Posterior vena cava (tissue), 2 donors: ENCODE measurements at places on chromosomes 7 and 10.

GRCh38 chr7:135980665-135981180 is 3.6 kb upstream of the MTPN start:
- DNase-seq = no peak

DNA sequence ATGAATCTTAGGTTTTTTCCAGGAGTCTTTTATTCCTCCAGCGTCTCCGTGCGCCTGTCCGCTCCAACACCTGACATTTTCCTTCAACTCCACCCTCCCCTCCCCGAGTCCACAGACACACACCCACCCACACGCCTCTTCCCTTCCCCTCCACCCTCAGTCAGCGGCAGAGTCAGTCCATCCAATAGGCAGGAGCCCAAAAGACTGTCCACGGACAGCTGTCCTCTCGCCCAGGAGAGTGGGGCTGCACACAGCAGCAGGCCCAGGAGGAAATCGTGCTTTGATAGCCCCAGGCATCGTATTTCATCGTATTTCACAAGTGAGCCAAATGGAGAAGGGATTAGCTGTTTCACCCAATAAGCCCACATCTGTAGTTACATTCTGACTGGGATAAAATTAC is 285.1 kb downstream of the ZEB1 start:
- no peak for DNase-seq

GRCh38 chr10:86652361-86653202 is 1.8 kb upstream of the OPN4 start:
- DNase-seq = peak; percentile 52

DNA sequence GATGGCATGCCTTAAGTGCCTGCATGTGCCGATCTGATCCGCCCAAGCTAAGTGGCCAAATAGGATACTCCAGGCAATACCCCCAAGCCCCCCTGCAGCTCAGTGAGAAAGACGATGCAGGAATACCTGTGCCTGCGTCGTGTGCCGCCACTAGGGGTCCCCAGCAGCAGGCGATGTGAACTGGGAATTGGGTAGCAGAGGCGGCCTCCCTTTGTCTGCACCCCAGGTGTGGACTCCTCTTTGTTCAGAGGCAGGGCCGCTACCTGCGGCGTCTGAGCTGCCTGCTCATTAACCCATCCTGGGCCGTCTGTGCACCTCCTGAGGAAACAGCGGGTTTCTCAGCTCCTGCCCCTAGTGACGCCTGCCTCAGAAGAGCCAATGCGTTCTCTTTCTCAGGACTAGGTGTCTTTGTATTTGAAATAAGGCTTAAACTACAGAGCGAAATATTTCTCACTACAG is 4.8 kb upstream of the CHN2 start:
- DNase-seq = peak; percentile 83

DNA sequence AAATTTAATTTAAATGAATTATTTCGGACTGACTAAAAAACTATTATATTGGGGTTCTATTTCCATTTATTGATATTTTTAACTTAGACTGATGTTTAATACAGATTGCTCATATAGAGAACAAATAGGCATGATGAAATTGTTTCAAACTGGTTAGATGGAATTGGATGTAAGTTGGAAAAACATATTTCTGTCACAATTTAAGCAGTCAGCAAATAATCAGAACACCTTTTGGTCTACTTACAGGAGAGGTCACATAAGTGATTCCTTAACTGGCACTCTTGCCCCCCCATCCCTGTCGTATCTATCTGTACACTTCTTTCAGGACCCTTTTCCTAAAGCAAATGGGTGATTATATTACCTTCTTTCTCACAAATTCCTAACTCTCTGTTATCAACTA is 138.4 kb downstream of the PLXDC2 start:
- no peak for DNase-seq

DNA sequence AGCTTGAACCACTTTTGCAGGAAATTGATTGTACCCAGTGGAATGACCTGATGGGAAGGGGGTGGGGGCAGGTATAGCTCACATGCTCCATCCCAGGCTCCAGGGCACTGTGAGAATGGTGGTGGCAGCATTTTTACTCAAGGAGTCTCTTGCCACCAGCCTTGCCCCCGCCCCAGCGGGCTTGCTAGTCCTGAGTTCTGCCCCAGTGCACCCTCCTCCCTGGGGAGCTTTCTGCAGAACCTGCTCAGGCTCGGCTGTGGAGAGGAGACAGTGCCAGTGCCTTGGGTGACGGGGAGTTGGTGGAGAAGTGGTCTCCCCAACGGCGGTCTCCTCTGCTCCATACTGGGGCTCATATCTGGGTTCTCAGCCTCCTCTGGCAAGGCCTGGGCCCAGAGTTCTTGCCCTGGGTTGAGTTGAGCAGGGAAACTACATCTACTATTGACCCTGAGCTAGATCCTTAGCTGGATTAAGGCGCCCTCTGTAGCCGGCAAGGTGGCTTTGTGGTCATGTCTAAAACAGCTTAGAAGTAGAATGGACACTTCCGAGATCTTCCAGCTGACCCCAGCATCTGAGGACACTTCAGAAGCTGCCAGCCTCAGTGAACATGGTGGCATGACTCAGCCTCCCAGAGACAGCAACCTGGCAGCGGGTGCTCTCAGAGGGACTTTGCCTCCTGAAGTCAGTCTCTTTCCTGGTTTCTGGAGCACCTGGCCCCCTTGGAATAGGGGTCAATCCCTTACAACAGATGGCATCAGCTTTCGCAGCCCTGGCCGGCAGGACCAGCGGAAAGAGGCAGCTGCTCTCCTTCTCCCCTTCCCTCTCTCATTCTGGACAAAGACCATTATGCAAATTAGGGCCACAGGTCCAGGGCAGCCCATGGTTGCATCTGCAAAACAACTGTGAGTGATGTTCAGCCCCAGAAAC is 363.4 kb upstream of the MKI67 start:
- no peak for DNase-seq

GRCh38 chr7:44989132-44989531 is 10.3 kb upstream of the MYO1G start:
- no peak for DNase-seq

DNA sequence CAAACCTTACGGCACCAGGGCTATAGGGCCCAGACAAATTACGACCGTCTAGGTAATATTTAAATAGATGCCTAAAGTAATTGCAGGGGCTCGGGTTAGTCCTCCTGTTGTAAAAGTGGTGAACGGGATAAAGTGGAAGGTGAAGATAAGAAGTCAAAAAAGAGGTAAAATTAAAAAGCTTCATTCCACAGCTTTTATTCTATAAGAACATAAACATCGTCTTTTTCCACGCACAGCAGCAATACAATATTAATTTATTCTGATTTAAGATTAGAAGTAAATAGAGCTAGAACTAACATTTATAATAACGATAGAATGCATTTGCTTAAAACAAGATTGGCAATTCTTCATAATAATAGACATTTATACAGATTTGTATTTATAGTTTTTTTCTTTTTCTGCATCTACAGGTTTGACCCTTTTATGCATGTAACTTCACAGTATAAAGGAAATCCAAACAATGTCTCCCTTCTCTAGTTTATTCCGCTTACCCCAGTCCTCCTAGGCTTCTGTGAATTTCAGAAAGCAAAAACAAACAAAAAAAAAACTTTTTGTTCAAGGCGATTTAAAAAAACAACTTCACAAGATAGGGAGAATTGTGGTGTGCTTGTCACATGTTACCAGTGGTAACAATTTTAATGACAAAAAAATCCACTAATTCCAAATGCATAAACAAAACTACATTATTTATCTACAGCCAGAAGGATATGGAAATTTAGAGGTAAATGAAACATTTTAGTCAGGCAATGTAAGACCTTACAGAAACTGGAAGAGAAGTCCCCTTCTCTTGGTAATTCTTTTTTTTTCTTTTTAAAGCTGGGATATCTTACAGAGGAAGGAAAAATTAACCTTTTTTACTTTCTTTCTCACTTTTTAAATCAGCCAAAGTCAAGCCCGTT is 3.4 kb downstream of the HOXA10 start:
- no peak for DNase-seq

GRCh38 chr10:121158988-121159579 is 307.9 kb downstream of the WDR11 start:
- DNase-seq = no peak

DNA sequence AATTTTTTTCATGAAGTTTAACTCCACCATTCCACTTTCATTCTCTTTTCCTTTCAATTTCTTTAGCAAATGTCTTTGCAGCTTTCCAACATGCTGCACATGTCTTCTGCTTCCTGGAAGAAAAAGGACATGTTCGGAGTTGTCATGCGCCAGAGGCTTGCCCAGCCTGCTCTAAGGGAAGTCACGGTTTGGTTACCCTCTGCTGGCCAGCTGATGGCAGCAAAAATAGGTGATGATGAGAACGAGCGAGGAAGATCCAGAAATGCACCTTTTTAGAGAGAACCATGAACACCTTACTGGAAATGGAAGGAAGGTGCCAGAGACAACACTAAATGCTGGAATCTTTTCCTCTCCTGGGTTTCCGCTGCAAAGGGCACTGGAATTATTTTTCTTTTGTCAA is 4.9 kb upstream of the ZSCAN21 start:
- DNase-seq = no peak

DNA sequence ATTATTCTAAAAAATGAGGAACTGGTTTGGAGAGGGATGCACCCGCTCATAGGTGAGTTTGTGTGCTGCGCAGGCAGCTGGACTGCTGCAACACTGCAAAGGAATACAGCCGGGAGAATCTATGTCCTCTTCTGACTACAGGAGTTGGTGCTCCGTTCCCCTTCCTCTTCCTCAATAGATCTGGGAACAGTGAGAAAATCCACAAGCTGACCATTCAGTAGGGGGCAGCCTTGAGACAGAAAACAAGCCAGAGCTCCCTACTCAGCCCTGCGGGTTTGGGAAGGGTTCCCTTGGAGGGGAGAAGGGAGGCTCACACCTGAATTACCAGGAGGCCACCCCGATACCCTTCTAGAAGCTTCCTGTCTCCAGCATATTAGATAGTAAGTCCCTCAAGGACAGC is 87.3 kb upstream of the FOXI2 start:
- no peak for DNase-seq

- no peak for DNase-seq
These were observed 461.2 kb downstream of the INHBA start for GRCh38 chr7:41241641-41242040.

GRCh38 chr10:121245754-121246153 is 352.5 kb downstream of the FGFR2 start:
- no peak for DNase-seq

DNA sequence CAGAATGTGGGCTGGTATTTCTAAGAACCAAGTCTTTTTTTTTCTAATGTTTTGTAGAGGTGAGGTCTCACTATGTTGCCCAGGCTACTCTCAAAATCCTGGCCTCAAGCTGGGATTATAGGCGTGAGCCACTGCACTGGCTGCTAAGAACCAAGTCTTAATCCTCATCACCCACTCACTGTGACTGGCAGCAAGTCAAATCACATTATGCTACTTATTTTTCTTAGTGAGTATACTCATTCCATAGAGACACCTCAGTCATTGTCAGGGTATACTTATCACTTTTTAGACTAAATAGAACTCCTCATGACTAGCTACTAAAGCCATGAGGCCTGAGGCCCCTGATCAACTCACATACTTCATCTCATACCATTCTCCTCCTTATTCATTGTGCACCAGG is 116.1 kb downstream of the STRA8 start:
- DNase-seq = no peak

- DNase-seq = no peak
These were observed 10.6 kb downstream of the SKIDA1 start for GRCh38 chr10:21514818-21515351.

- no peak for DNase-seq
These were observed 35.1 kb downstream of the GUSB start for GRCh38 chr7:65946904-65947303.

DNA sequence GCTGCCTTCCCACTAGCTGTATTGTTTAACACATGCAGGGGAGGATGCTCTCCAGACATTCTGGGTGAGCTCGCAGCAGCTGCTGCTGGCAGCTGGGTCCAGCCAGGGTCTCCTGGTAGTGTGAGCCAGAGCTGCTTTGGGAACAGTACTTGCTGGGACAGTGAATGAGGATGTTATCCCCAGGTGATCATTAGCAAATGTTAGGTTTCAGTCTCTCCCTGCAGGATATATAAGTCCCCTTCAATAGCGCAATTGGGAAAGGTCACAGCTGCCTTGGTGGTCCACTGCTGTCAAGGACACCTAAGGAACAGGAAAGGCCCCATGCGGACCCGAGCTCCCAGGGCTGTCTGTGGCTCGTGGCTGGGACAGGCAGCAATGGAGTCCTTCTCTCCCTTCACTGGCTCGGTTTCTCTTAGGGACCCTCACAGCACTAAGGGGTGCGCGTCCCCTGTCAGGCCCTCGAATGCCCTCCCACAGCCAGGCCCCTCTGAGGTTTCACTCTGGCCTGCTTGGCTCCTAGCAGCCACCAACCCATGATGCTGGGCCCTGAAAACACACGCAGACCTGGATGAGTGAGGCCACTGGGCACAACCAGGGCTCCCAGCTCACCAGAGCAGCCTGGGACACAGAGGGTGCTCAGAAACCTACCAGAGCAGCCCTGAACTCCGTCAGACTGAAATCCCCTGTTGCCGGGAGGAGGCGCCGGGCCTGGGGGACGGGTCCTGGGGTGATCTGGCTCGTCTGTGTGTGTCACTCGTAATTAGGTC is 173.0 kb upstream of the LANCL2 start:
- DNase-seq = no peak

DNA sequence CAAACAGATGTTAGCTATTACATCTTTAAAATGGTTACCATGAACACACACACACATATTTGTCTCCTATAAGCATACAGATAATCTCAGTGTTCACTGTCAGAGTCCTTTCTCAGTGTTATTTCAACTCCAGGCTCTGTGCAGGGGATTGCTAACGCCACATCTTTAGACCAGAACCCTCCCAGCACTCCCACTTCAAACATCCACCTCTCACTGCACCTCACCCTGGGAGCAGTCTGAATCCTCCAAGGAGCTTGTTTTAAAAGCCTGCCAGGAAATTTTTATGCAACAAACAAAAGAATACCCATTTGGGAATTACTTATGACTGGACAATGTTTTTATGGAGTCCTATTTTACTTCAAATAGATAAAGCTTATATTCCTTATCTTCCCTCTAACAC is 107.4 kb downstream of the PARD3 start:
- no peak for DNase-seq

GRCh38 chr7:26334166-26334859 is 42.7 kb downstream of the SNX10 start:
- no peak for DNase-seq

DNA sequence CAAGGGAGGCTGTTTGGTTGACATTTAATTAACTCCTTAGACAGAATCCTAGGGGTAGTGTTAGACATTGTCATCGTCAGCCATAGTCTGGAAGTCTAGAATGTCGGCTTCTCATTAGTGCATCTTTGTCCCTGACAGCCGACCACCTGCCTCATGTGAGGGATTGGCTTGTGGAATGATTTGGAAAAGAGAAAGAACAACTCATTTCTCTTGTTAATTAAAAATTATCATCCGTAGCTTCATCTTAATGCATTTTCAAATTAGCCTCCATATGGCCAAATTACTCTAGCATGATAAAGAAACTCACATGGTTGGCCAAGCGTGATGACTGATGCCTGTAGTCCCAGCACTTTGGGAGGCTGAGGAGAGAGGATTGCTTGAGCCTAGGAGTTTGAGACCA is 97.7 kb upstream of the PARD3 start:
- DNase-seq = peak; percentile 8

GRCh38 chr10:663831-664251 is 25.6 kb downstream of the DIP2C start:
- peak; percentile 73 for DNase-seq
